CD4-positive, CD25-positive, alpha-beta regulatory T cell (primary cell): ENCODE measurements at places on chromosomes 4 and X.

- DNase-seq: no peak
These were observed 18.0 kb upstream of the UBA1 start for GRCh38 chrX:47175588-47175980.

- DNase-seq: no peak
These were observed 26.1 kb upstream of the SORBS2 start for GRCh38 chr4:185838104-185838452.

DNA sequence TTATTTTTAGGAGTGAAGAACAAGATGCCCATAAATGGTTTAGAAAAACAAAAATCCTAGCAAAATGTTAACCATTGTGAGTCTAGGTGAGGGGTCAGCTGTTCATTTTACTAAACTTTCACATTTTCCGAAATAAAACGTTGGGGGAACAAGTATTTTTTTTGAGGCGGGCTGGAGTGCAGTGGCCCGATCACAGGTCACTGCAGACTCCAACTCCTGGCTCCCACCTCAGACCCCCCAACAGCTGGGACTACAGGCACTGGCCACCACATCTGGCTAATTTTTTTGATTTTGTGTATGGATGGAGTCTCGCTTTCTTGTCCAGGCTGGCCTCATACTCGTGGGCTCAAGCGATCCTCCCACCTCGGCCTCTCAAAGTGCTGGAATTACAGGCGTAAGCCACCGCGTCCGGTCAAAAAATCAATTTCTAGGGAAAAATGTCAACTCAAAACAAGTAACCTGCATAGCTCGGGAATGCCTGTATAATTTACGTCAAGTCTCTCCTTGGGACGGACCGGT, 742 bp upstream of the TAF1 start:
- no peak for DNase-seq

DNA sequence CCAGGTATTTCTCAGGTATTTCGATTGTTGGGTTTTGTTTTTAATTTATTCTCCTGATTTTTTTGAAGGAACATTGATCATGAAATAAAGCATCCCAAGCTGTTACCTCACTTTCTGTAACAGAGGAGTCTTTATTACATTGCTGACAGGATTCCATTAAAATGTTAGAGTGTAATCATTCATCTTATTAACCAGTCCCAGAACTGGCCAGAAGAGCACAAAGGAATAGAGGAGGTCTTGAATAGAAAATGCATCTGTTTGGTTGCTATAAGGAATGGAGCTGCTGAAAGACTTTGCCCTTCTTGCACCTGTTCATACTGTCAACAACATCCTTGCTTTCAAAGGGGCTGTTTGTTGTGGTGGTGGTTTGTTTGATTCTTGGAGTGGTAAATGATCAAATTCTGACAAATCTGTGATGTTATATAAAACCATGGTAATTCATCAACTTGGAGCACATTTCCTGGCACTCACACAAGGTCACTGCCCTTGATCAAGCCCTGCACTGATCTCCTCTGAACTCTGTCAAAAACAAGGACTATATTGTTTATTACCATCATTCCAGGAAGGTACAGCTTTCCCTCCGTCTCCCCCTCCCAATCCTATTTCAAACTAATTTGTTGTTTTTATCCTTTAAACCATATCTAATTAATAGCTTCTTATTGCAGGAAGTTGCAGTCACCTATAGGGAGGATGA, 215.8 kb downstream of the PCDH19 start:
- DNase-seq: no peak

- no peak for DNase-seq
These were observed 32.7 kb downstream of the ACSL1 start for GRCh38 chr4:184792950-184793555.

- DNase-seq: no peak
These were observed 37.8 kb downstream of the OCRL start for GRCh38 chrX:129577877-129578276.

DNA sequence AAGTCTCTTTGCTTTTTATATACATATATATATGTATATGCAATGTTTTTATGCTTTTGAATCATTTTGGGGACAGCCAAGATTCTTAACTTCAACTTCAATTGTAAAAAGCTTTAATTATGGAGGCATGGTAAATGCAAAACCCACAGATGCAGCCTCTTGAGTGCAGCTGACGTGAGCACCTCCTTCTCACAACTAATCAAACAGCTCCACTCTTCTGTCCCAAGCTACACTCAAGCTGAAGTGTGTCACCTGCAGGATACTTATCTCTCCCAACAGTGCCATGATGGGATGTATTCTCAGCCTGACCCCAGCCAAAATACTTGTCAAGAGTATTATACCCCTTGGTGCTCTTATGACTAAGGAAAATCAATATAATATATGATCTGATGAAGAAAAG, 60.7 kb upstream of the BLTP1 start:
- DNase-seq: no peak

GRCh38 chr4:146445198-146446150, 76.3 kb downstream of the SLC10A7 start:
- no peak for DNase-seq
